ENCODE measurements at places on chromosomes 16 and 17.

DNA sequence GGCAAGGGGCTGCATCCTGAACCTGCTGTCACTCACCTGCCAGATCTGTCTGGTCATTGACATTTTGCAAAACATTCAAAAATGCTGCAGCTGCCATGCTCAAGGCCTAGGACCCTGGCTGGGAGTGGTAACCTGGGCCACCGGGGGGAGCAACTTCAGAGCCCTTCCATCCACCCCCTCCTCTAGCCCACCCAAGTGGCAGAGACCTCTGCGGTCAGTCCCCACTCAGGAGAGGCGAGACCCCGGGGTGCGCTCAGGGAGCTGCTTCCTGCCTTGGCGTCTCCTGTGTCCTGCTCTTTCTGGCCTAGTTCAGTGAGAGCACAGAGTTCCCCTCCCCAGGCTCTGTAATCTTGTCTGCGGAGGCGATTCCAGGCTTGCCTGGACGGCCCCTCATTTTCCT, 108.8 kb downstream of the CCDC182 start:
- no peak for DNase-seq

GRCh38 chr17:7807206-7807605, 26.8 kb upstream of the KDM6B start:
- DNase-seq = no peak

GRCh38 chr16:10865991-10866966, 10.7 kb upstream of the CIITA start:
- DNase-seq = no peak

GRCh38 chr16:64416216-64417005, 705.5 kb downstream of the CDH11 start:
- DNase-seq = no peak

GRCh38 chr17:72878975-72879660, 213.4 kb downstream of the SLC39A11 start:
- DNase-seq = no peak

- DNase-seq = no peak
These were observed 17.4 kb downstream of the ZNF423 start for GRCh38 chr16:49838441-49839016.

GRCh38 chr17:78441271-78441971, 63.0 kb downstream of the PGS1 start:
- DNase-seq = no peak

DNA sequence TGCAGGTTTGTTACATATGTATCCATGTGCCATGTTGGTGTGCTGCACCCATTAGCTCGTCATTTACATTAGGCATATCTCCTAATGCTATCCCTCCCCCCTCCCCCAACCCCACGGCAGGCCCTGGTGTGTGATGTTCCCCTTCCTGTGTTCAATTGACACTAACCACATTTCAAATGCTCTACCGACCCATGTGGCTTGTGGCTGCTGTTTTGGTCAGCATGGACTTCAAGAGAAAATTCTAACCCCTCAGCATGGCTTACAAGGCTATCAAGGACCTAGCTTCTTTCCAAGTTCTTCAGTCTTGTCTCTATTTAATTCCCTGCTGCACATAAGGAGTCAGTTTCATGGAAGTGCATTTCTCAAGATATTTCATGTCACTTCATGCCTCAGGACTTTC, 52.9 kb downstream of the MMD start:
- no peak for DNase-seq

GRCh38 chr16:79261944-79262552, 338.5 kb downstream of the MAF start:
- no peak for DNase-seq

DNA sequence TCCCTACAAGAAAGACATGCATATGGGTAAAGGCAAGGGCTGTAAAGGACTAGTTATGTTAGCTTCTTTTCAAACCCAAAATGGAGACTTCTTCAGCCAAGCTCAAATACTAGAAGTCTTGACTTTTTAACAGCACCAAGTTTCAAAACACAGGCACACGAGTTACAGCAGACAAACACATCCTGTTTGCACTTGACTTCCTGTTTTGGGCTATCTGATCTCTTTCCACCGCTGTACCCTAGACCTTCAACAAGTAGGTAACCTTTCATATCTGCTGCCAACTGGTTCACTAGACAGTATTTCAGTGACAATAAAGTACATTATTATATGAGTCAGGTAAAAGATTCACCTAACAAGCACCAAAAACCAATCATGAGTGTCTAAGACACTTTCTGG, 12.3 kb downstream of the RFFL start:
- no peak for DNase-seq

Data from stimulated activated CD4-positive, alpha-beta T cell treated with anti-CD3 and anti-CD28 coated beads, Interleukin-1b, Interleukin-23, amount 100 ng/mL, for 1 hour (primary cell).